ENCODE measurements at places on chromosomes 7 and 10.

DNA sequence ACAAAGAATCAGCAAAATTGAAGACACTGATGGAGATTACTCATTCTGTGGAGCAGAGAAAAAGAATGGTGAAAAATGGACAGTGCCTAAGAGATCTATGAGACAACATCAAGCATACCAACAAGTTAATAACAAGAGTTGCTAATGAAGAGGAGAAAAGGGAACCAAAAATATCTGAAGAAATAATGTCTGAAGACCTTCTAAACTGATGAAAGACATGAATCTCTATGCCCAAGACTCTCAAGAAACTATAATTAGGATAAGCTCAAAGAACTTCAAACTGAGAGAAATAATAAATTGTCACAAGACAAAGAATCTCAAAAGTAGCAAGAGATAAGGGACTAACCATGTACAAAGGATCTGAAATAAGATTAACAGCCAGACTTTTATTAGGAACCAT lies 93.4 kb downstream of the ZNF33B start:
- no peak for DNase-seq

GRCh38 chr7:152366662-152367061 lies 69.1 kb downstream of the KMT2C start:
- peak; percentile 31 for DNase-seq

DNA sequence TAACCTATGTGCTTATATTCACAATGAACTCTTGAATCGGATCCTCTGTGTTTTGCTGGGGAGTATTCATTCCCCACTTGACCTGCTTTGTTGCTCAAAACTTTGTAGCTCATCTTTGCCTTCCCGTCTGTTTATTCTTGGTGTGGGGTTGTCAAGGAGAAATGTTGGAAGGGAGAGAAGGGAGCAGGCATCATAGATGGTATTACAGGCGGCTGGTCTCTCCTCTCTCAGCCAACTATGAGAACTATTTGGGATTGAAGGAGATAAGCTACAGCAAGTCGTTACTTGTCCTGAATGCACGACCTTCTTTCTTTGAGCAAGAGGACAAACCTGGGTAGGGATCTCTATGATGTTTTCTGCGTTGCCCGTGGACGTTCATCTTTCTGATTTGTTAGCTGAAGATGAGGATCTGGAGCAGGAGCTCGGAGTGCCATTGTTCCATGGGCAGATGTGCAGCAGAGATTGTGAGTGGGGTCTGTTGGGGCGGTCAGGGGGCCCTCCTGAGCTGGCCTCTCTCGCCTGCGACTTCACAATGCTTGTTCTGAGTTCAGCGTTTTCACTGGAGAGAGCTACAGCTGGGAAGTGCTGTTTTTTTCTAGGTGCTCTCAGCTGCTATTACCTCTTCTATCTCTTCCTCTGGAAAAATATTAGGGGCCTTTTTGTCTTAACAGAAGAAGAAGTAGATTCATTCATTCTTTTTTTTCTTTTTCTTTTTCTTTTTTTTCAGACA lies 126.9 kb upstream of the KLF6 start:
- DNase-seq, result no peak

DNA sequence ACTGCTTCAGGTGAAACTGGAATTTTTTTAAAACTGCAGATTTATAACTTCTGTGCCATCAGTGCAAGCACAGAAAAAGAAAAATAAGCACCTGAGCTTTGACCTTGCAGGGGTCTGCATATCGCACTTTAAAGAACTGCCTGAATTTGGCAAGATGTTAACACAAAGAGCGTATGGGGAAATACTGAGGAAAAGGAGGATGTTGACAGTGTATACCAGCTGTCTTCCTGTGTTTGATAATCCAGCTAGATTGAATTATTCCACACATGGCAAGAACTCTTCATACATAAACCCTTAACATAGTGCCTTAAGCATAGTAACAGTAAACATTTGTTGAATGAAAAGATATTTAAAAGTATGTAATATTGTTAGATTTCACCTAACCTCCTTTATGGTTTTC lies 30.0 kb downstream of the SMC3 start:
- no peak for DNase-seq
